Suppressor macrophage treated with lipopolysaccharide for 1 hour (primary cell): ENCODE measurements at places on chromosomes 3 and 15.

DNA sequence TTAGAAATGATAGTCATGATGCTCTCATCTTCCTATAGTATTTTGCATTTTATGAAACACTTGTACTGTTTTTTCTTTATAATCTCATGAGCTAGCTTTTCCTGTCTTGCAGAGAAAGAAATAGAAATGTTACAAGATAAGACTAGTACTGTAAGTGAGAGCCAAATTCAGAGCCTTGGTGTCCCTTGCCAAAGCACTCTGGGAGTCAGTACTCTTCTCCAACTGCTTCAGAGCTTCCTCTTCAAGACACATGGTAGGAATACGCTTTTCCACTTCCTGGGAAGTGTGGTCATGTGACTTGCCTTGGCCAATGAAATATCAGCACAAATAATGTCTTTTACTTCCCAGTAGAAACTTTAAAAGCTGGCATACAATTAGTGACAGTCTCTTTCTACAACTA, 112.4 kb downstream of the SEMA6D start:
- no peak for DNase-seq

DNA sequence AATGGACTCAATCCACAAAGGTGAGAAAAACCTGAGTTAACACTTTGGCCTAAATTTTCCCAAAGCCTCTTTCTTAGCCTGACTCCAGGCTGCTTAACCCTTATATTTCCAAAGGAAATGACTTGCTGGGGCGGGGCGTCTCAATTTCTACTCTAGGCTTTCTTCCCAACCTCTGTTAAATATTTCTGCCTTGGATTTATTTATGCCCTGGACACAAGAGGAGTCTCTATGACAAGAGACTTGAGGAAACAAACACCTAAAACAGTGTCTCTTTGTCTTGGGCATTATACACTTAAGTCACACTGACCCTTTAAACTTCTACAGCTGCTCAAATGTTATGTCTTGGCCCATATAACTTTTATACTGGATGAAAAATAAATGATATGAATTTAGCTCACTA, 28.3 kb upstream of the AP4E1 start:
- no peak for DNase-seq

- no peak for DNase-seq
Observed at GRCh38 chr3:42118762-42119361, 27.7 kb downstream of the TRAK1 start.

GRCh38 chr3:60188803-60189202, 1062.4 kb downstream of the FHIT start:
- DNase-seq = no peak

- peak; percentile 17 for DNase-seq
Observed at GRCh38 chr15:99729920-99730319, 3.3 kb downstream of the LYSMD4 start.

DNA sequence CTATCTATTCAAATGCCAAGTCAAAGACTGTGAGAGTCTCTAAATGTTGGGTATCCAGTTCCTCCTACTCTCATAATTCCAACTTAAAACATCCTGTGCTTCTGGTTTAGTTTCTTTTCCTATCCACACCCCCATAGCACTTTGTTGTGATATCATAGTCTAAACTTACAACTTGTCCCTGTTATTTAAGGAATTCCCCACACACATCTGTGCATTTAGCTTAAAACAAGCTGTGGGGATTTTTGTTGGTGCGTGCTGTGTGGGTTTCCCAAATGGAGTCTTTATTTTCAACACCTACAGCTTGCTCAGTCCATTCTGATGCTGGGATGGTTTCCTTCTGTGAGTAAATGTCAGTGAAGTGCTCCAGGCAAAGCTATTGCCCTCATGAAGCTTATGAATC, 167.3 kb downstream of the GMNC start:
- DNase-seq = peak; percentile 44

GRCh38 chr3:152728231-152728980, 106.5 kb upstream of the P2RY1 start:
- DNase-seq = no peak

DNA sequence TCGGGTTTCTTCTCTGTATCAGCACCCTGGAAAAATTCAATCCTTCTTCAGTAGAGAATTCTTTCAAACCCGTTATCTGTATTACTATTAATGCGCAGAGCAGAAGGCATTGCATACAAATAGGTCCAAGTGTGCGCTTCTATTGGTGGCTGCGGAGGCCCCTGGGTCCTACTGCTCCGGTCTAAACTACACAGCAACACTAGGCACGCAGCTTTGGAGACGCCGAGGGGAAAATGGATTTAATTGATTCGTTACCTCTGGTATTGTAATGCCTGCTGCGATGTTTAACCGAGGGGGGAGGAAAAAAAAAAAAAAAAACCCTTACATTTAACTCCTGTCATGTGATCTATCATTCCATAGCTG, at the start of gene ROBO1:
TSS of gene ROBO1 (minus strand) at position 94 of the 363 bp plus-strand sequence.
- no peak for DNase-seq

- DNase-seq = no peak
Observed at GRCh38 chr3:99665017-99665416, 26.6 kb downstream of the COL8A1 start.

DNA sequence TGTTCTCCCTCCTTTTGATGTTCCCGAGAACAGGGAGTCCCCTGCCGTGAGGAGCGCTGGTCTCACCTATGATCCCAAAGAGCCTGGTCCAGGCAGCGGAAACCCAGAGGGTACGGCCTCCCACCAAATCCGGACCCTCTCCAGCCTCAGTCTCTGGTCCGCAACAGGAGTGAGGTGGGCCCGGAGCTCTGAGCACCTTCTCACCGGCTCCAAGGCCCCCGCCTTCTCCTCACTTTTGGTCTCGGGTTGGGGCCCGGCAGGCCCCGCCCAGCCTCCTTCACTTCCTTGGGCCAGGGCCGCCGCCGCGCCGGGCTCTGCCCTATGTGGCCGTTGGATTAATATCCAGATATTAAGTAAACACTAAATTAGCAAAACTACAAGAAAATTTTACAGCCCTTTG, 5.7 kb upstream of the SKOR1 start:
- no peak for DNase-seq

GRCh38 chr15:69631978-69632377, 179.4 kb downstream of the RPLP1 start:
- no peak for DNase-seq

DNA sequence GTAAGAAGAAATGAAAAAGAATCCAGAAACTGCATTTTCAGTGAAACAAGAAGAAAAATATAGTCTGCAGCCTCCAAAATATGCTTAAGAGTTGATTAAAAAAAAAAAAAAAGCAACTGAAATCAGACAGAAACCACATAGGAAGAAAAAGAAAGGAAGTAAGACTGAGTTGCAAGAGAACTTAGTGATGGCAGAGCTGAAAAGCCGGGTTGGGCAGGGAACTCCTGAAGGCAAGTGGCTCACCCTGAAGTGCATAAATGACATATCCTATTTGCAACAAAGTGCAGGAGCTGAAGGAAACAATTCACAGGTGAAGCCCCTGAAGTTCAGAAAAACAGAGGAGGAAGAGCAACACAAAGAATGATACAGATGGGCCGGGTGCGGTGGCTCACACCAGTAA, 108.8 kb upstream of the SLC25A36 start:
- DNase-seq = peak; percentile 26

DNA sequence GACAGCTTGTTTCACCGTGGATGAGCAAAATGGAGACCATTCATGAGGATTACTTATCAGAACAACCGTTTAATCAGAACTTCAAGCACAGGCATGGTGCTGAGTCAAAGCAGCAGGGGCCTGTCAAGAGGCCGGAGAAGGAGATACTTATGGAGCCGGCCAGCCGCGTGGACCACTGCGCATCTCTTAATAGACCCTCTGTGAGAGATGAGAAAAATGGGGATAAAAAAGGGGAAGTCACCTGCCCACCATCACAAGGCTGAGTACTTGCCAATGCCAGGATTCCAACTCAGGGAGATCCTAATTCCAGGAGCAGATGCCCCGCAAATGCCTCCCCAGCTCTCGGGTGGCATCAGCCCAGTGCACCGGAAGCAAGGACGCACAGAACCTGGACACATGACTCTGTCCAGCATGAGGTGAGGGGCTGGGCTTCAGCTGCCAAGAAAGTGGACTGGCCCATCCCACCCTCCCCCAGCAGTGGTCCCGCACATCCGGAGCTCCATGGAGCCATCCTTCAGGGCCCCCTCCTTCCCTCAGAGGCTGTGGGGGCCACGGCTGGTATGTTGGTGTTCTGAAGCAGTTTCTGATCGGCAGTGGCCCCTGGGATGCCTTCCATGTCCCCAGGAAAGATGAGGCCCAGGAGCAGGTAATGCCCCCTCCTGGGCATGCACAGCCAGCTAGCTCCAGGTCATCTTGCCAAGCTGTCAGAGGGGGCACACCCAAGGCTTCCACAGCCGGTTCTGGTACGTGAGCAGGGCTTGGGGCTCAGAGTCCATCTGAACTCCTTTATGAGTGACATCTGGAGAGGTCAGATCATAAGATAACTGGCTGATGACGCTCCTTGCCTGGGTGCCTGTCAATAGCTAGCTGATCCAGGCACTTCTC, 143.8 kb downstream of the ATP10A start:
- no peak for DNase-seq

DNA sequence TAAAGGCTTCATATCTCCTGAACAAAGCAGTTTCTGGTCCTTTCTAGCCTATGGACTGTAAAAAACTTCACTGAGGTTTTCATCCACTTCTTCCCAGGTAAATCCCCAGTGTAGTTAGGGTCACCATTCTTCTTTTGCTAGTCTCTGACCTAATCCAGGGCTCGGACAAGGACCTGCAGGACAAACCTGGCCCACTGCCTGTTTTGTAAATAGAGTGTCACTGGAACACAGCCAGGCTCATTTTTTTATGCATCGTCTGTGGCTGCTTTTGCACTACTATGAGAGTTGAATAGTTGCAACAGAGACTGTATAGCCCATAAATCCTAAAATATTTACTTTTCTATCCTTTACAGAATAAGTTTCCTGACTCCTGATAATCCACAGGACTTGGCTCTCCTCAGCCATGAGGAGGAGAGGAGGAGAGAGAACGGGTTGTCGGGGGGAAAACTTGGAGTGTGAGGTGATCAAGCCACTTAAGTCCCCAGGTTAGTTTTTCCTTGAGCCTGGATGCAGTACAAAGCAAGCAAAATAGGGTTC, 29.0 kb downstream of the CCR3 start:
- DNase-seq = no peak

DNA sequence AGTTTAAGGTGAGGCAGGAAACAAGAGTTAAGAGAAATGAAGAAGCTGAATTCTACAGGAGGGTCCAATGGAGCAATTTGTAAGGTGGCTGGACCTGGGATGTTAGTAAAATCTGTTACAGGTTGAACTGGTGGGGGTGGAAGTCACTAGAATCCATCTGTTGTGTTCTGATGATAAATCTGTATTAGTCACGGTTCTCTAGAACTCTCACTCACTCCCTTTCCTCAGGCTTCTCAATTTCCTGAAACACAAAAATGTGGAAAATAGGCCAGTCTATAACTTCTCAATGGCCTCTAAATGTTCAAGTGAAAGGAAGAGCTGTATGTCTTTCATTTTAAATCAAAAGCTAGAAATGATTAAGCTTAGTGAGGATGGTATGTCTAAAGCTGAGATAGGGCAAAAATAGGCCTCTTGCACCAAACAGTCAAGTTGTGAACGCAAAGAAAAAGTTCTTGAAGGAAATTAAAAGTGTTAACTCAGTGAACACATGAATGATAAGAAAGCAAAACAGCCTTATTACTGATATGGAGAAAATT, 180.2 kb upstream of the CBLB start:
- DNase-seq = no peak

DNA sequence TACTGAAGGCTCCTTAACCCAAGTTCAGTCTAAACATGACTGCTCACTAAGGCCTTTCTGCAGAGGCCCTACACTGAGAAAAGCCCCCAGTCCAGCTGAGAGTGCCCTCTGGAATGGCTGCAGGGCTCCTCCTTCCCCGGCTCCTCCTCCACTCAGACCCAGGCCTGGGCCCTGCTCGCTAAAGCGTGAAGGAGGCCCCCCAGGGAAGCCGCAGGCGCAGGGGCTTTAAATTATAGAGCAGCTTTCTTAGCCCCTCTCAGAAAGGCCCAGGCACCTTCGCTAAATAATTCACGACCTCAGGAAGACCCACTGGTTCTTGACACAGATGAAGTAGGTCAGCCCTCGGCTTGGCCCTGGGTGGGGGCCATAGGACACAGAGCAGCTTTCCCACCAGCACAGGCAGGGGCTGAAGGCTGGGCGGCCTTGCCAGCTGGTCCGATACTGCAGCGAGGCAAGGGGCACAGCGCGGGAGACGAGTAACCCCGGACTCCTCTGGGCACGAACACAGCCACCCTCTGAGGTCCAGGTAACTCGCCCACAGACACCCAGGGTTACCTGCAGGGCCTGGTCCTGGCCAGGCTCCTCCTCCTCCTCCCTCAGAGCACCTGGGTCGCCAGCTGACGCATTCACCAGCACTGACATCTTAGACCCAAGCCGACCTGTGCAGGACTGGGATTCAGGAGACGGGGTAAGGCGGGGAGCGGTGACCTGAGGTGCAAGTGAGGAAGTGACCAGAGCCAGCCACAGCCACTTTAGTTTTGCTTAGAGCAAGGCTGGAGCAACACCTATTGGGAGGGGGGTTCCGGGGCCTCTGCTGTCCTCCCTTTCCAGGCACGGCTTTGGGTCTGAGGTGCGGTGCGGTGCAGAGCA, 36.9 kb downstream of the RBPMS2 start:
- no peak for DNase-seq

DNA sequence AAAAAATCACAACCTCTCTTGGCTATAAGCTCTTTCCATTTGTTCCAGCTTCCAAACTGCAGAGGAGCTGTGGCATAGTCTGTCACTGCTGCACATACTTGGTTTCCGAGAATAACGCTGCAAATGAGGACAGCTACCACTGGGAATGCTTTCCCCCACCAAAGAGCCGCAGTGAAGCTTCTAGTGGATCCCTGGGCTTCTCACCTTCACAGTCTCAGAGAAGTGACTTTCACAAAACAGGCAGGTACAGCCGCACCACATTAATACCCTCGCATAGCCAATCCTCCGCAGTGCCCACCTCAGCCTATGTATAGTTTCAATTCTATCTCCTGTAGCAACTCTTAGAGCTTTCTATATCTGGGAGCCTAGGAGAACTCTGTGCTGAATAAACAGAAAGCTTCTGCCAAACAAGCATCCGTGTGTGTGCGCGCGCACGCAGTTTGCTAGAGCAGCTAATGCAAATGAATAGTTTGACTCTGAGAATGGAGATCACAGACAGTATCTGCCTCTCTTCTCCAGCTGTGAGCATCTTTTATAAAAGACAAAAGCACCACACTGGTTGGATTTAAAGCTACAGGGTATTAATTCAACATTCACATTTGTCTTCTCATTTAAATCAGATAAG, 81.9 kb upstream of the PLXND1 start:
- no peak for DNase-seq

GRCh38 chr3:103991-104390, 92.6 kb upstream of the CHL1 start:
- DNase-seq = no peak

GRCh38 chr15:94229591-94230369, 1.6 kb upstream of the MCTP2 start:
- peak; percentile 57 for DNase-seq
